Right ventricle myocardium superior (tissue), 1 donor: ENCODE measurements at places on chromosomes 5 and 9. TPM values are rescaled to one million over a fixed set of nuclear protein-coding genes. Genes with fewer than 3 reads are reported as not detected.

- DNase-seq = no peak
These were observed 178.4 kb upstream of the MVB12B start for GRCh38 chr9:126147936-126148870.

DNA sequence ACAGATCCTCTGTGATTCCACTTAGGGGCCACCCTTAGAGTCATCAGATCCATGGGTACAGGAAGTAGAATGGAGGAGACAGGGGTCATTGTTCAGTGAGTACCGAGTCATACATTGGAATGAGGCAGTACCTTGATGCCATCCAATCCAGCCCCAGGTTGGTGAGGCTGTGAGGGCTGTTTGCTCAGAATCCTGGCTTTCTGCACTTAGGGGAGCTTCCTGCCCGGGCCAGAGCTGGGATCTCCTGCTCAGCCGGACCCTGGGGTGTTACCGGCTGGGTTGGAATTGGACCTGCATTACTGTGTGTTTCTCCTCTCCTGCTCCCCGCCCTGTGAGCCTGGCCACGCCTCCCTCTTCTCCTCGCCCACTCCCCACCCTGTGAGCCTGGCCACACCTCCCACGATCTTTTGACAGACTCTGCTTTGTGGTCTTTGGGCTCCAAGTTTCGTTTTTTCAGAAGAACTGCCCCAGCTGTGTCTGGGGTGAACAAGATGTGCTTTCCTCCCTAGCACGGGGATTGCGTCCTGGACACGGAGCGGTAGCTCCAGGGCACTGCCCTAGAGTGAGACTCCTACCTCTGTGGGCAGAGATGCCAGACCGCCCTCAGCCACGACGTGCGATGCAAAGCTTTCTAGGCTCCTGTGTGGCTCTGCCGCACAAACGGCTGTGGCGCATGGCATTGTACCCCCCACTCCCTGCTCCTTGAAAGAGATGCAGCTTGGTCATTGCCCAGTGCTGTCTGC is 15.4 kb downstream of the TRAF2 start:
- DNase-seq = no peak

DNA sequence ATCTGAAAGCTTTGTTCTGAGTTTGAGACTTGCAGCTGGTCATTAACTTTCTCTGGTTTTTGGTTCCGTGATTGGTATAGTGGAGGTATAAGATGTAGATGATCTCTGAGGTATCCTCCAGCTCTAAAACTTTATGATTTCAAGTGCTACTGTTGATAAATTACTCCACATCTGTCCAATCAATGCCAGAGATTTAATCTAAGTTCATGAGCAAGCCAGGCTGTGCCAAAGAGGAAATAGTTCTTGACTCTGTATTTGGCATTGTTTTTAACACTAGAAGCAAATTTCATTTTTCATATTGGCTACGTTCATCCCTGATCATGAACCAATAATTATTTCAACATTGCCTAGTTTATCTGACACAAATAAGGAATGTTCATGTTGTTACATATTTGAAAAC is 28.5 kb upstream of the CHD1 start:
- no peak for DNase-seq

The F2RL1 gene
- total RNA-seq = 0.62 TPM

DNA sequence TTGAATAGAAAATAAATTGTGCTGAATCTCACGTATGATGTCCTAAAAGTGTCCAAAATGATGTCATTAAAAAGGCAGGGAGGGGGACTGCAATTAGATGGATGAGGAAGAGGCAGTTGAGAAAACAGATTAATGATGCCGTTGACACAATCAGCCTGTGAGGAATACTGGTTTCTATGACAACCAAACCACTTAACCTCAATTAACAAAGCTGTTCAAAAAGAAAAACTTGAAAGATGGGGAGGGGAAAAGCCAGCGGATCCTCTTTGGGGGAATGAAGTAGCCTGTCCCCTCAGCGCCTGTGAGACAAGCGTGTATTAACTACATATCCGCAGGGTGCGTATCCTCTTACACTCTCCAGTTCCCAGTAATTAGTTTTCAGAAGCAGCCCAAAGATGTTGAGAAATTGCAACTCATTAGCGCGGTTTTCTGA is 160.7 kb downstream of the TTC39B start:
- DNase-seq = no peak

GRCh38 chr5:157729858-157730257 is 1.4 kb upstream of the THG1L start:
- DNase-seq = no peak

DNA sequence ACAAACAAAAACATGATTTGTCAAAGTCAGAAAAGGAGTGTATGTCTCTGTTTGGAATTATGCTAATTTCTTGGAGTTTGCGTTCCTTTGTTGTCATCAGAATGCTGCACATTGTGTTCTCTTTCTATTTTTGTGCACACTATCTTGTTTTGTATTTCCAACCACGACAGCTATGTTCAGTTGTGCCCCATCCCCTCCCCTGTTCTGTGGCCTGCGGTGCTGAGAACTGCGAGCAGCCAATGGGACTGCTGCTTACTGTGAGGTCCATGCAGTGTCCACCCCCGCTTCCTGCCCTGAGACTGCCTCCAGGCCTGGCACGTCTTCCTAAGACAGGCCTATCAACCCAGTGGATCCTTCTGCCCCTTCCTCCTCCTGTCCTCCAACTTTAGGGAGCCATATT is 76.8 kb downstream of the PALM2AKAP2 start:
- DNase-seq = peak; percentile 86

The GRIA1 gene
- total RNA-seq = 0.05 TPM
